Right lobe of liver (tissue), 6 donors: ENCODE measurements at places on chromosomes 3 and 15. TPM values are rescaled to one million over a fixed set of nuclear protein-coding genes. Genes with fewer than 3 reads are reported as not detected.

The PROK2 gene
- 0.51 TPM for total RNA-seq

The THSD4 gene
- 18.4 TPM for total RNA-seq

The CPNE4 gene
- total RNA-seq: not detected

DNA sequence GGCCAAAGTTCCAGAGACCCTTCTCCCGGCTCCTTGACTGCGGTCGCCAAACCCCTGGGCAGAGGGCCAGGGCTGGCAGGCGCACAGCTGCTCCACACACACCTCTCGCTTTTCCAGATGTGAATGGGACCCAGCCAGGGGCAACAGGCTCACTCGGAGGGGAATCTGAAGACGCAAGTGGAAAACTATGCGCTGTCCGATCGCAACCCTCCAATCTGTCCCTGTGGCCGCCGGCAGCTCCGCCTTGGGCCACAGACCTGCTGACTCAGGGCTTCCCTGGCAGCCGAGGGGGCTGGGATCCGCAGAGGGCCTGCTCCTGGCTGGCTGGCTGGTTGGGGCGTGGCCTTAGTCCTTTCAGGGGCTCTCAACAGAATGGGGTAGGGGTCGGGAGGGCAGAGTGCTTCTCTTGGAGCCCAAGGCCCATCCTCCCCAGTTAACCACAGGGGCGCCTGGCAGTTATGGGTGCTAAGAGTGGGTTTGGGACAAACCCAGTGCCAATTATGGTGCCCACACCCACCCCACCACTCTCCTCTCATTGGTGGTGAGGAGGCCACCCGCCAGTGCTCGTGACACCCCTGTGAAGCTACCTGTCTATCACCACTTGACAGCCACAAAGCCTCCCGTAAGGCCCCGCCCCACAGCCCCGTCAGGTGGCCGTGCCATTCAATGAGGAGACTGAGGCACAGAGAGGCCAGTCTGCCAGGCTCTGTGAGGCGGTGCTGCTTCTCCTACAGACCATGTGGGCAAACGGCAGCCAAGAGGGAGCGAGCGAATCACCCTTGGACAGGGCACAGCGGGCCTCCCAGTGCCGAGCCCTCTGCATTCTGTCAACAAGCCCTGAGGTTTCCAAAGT is 53.8 kb downstream of the IQSEC1 start:
- DNase-seq: no peak

The RETNLB gene
- total RNA-seq: not detected
